Renal cortical epithelial cell (primary cell): ENCODE measurements at places on chromosomes 12 and 14.

- no peak for DNase-seq
Observed at GRCh38 chr12:22514875-22515274, 29.5 kb downstream of the C2CD5 start.

- no peak for DNase-seq
Observed at GRCh38 chr12:92003701-92004100, 141.9 kb downstream of the BTG1 start.

GRCh38 chr12:48686615-48687334 is 4.7 kb upstream of the KANSL2 start:
- no peak for DNase-seq

DNA sequence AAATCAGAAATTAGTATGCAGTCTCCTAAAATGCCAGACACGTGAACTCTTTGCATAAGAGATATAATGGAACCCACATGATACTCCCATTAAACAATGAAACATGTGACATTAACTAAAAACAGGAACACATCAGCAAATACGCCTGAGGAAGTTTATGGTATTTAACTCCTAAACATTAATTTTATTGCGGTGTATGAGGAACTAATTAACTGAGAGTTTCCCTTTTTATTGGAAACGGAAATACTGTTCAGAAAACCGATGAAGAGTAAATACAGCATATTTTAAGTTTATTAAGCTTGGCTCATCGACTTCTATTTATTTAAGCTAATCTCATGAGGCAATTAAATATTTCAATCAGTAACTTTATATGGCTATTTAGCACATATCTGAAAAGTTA is 290.3 kb downstream of the SOX5 start:
- DNase-seq, result peak; percentile 97

- DNase-seq, result peak; percentile 67
Observed at GRCh38 chr12:122107261-122107660, 28.7 kb downstream of the MLXIP start.

DNA sequence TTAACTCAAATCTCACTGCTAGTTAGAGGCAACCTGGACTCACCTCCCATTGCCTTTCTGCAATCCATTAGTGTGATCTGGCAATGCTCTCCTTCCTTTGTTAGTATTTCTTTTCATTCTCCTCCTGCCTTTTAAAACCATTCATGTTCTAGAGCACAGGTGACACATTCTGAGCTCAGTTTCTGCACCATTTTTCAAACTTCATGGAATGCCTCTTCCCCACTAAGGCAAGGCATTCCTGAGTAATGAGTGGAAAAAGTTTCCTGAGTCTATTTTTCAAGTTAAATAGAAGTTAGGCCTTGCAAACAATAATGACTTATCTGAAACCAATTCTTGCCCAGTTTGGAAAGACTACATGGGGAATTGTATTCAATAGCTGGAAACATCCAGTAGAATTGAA is 1001.8 kb downstream of the BCL11B start:
- DNase-seq, result peak; percentile 81
